MV-4-11 (cell line): ENCODE measurements at places on chromosomes 4 and X.

DNA sequence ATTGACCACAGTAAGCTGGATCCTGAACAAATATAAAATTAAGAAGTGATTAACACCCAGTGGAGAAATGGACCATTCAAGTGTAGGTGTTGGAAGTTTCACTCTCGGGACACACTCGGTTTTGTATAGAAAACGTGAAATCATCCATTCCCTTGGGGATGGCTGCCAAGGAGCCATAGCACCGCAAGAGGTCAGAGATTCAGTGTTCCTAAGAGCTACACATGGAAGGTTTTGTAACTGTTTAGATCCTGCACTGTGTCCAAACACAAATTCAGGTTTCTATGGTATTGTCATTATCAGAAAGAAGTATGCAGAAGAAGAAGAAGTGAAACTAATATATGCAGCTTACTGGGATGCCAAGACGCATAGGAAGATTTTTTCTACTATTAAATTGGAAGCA, 281.0 kb downstream of the LDB2 start:
- DNase-seq, result peak; percentile 41

DNA sequence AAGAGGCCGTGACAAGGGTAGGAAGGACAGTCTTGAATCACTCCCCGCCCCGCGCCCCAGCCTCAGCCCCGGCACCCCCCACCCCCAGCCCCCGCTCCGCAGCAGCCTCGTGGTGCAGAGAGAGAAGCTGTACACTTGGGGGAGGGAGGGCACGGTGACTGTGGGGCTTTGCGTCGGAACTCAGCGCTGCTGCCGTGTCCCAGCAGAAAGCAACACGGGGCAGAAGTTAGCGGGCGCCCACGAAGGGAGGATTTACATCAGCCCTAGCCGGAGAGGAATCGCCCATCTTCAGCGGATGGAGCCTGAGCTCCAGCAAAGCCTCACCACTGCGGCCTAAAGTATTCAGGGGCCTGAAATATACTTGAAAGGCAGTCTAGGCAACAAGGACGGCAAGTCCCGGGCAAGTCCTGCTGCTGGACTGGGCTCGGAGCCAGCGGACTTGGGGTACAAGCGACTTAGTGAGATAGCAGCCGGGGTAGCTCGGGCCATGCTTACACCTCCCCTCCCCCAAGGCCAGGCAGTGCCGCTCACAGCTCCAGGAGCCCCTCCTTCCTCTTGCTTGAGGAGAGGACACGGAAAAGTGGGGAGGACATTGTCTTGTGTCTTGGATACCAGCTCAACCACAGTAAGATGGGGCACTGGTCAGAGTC, 18.5 kb upstream of the OPN1LW start:
- DNase-seq, result no peak

DNA sequence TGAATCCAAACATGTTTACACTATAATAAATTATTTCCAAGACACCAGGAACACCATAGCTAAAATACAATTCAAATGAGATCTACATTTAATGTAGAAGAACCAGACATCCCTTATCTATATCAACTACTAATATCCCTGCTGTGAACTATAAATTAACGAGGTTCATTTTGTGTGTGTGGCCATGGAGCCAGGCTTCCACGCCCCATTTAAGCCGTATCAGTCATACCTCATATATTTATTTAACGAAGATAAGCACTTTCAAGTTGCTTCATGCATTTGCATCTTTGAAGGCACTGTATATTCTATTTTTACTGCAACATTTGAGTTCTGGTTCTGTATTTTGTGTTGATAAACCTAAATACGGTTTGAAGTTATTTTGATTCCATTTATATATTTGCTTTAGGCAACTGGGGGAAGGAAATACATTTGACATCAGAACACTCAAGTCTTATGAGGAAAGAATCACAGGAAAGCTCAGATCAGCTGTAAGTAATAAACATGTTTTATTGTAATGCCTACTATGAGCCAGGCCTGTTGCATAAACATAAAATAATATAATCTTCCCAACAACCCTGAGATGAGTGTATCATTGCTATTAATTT, 45.1 kb upstream of the WDR17 start:
- no peak for DNase-seq

- no peak for DNase-seq
Observed at GRCh38 chr4:74772106-74772505, 22.2 kb downstream of the BTC start.

DNA sequence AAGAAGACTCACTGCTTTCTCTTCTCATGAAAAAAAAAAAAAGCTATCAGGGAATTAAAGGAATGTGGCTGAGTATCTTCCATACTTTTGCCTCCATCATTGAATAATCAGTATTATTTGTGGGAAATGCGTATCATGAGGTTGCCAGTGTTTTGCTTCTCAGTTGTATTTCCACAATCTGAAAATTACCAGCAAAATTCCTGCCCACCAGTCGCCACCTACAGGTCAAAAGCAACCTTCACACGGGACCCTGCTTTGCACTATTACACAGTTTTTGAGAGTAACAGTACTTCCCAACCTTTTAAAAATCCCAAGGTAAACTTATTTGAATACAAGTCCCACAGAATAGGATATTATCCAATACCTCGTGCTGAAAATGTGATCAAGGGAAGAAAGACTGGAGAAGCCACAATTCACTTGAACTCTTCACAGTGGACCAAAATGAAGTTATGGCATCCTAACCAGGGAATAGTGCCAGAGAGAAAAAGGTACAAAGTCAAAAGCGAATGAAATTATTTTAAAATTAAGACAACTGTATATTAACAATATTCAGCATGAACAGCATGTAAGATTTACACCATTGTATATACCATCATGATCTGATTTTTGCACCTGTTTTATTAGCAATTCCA, 30.4 kb downstream of the PGRMC1 start:
- DNase-seq, result no peak

DNA sequence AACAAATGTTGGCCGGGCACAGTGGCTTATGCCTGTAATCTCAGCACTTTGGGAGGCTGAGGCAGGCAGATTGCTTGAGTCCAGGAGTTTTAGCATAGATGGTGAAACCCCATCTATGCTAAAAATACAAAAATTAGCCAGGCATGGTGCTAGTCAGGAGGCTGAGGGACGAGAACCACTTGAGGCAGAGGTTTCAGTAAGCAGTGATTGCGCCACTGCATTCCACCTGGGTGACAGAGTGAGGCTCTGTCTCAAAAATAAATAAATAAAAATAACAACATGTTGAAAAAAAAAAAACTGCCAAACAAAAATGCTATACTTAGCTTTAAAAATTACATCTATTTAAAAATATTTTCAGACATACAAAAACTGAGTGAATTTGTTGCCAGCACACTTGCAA, 374.2 kb upstream of the SMIM31 start:
- no peak for DNase-seq

- DNase-seq, result no peak
Observed at GRCh38 chr4:24141836-24142235, 252.0 kb upstream of the PPARGC1A start.

DNA sequence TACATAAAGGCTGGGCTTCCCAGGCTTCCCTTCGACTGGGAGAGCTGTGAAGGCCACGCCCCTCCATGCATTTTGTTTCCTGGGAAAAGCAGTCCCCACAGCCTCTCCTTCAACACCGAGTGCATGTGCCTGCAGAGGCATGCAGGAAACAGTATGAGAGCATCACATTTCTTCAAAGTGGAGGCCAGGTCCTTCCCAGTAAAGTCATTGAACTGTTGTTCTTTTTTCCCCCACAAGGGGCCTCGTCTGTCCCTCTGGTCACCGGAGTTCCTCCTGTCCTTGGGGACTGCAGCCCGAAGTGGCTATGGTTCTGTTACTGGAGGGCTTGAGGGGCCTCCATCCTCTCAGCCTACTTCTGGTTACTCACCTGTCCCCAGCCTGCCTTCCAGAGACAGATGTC, 56.0 kb downstream of the RAI2 start:
- DNase-seq, result no peak

DNA sequence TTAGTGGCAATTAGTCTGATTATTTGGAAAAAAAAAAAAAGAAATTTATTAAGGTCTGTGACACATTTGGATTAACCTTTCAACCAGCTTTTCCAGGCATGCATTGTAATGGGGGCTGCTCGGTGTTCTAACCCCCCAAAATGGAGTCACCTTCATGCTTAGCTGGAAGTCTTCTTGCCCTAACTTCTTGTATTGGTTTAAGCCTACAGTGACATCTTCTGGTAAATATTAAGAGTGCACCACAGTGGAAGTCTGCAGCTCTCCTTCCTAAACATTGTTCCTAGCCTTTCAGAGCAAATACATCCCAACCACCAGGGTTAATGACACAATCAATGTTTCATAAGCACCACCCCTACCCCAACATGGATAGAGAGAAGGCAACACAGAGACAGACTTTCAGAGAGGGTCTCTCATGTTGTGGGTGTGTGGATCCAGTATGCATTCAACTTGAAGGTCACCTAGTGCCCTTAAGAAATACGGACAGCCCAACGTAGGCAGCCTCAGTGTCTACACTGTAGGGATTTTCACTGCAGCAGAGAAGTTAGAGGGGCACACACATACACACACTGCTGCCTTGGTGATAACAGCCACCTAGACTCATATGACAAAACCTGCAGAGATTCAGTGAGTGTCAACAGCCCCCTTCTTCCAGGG, 142.9 kb upstream of the MBNL3 start:
- DNase-seq, result peak; percentile 1

DNA sequence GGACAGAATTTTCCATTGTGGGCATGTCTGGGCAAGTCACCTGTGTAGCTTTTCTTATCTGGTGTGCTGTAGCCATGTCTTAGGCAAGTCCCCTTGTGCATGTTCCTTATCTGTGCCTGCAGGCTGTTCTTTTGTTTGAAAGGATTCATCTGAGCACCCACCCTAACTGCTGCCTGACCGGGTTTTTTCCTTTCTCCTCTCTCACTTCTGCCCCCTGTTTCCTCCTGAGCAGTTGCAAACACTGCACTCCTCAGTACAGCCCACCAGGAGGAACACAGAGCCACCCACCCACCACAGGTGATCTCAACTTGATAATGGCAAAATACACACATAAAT, 29.2 kb upstream of the IL9R start:
- no peak for DNase-seq

- DNase-seq, result no peak
Observed at GRCh38 chrX:12319003-12319519, 180.8 kb downstream of the FRMPD4 start.

- DNase-seq, result peak; percentile 9
Observed at GRCh38 chr4:47662975-47663374, 174.9 kb downstream of the CORIN start.

DNA sequence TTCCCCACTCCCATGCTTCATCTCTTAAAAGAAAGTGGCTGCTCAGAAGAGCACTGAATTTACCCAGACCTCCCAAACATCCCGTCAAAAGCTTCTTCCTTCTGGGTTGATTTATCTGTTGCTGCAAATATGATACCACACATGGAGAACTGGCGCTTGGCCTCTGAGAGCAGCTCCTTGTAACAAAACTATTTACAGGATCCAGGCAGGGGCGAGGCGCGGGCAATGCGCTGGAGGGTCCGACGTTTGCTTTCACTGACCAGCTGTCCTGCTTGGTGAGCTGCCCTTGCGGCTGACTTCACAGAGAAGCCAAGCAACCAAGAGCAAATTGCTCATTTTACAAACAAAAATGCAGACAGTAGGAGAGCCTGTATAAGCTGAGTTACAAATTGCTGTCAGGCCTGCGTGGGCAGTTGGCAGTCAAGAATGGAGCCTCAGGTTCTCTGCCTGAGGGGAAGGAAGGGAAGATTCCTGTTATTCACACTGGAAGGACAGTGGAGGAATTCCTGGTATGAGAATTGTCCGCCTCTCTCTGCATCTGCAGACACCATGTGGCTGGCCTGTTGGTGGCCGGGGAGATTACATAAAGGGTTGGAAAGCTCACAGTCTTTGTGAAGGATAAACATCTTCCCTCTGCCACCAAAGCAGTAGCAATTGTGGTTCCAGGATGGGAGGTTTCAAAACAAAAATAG, 192.2 kb upstream of the LEF1 start:
- DNase-seq, result no peak

DNA sequence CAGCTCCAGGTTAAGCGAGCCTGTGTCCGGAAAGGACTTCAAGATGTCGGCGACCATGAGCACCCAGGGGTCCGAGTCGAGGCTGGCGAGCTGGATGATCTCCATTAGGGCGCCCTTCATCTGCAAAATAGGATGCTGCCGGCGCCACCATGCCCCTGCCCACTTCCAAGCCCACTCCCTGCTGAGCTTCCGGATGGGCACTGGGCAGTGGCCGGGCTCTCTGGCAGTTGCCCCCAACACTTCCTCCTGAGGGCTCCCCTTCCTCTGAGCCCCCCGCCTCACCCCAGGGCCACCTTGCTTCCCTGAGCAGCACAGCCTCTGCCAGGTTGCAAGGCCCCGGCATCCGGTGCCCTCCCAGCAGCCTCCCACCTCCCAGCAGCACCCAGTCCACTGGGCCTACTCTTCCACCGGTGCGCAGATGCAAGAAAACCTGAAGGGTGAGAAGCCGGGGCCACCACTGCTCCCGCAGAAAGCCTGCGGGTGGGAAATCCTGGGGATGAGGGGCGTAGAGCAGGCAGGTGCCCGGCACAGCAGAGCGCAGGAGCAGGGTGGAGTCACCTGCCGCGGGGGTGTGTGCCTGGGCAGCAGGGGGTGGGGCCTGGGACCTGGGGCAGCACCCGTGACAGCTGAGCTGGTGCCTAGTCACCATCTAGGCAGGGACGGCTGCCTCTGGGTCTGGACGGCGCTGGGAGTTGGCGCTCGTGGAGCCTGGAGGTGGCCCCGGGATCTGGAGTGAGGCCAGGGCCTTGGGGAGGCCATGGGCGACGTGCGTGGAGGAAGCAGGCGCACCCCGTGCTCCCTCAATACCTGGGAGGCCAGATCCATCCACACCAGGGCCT, 17.0 kb downstream of the NELFA start:
- DNase-seq, result no peak

GRCh38 chrX:53458082-53458481, 23.9 kb upstream of the HSD17B10 start:
- DNase-seq, result no peak

GRCh38 chrX:39242187-39242586, 440.9 kb downstream of the MID1IP1 start:
- peak; percentile 4 for DNase-seq

DNA sequence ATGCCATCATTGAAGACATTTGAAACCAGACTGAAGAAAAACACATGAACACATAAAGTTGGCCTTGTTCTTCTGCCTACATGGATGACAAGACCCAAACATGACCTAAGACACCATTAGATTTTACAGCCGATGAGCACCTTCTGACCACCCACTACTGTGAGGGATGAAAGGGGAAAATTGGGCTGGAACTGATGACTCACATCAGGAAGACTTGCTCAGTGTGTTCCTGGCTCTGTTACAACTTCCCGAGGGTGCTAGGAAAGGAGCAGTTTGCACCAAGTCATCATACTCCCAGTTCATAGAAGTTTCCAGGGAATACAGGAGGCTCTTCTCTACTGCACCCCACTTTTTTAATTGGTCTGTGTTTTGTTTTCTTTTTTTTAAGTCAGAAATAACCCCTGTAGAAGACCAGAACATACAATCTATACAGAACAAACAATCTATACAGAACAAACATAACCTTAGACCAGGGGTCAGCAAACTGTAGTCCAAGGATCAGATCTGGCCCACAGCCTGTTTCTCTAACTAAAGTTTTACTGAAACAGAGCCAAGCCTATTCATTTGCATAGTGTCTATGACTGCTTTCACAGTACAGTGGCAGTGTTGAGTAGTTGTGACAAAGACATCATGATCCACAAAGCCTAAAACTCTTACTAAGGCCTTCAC, 25.3 kb downstream of the BTC start:
- DNase-seq, result no peak

- no peak for DNase-seq
Observed at GRCh38 chr4:3874525-3875110, 108.4 kb downstream of the ADRA2C start.

GRCh38 chrX:44167116-44167515, 176.4 kb downstream of the EFHC2 start:
- DNase-seq, result no peak
